Activated CD4-positive, alpha-beta T cell treated with anti-CD3 and anti-CD28 coated beads, Interleukin-2, amount 50 U/mL, for 48 hours (primary cell): ENCODE measurements at places on chromosomes 6 and 20.

GRCh38 chr6:135087403-135087802 lies 32.8 kb upstream of the HBS1L start:
- DNase-seq = peak; percentile 18

- DNase-seq = no peak
These were observed 100.5 kb upstream of the FOXC1 start for GRCh38 chr6:1509241-1509640.

- DNase-seq = no peak
These were observed 206.4 kb downstream of the TBXT start for GRCh38 chr6:165961233-165961632.

- peak; percentile 65 for DNase-seq
These were observed 131.8 kb upstream of the PROKR2 start for GRCh38 chr20:5448449-5449118.

DNA sequence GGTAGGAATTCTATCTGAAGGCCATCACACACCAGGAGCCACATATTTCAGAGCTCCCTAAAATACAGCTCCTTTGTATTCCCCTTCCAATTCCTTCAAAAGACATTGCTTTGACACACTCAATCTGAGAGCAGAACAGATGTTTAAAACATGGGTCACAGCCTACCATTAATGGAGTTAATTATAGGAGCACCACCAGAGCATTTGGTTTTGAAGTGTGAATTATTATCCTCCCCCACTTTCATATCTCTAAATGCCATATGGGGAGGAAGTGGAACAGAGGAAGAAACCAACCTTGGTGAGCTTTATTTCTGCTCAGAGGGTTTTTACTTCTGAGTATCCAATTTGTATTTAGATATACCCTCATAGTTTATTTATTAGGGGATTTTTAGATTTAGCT lies 50.7 kb upstream of the TNFRSF21 start:
- DNase-seq = no peak

DNA sequence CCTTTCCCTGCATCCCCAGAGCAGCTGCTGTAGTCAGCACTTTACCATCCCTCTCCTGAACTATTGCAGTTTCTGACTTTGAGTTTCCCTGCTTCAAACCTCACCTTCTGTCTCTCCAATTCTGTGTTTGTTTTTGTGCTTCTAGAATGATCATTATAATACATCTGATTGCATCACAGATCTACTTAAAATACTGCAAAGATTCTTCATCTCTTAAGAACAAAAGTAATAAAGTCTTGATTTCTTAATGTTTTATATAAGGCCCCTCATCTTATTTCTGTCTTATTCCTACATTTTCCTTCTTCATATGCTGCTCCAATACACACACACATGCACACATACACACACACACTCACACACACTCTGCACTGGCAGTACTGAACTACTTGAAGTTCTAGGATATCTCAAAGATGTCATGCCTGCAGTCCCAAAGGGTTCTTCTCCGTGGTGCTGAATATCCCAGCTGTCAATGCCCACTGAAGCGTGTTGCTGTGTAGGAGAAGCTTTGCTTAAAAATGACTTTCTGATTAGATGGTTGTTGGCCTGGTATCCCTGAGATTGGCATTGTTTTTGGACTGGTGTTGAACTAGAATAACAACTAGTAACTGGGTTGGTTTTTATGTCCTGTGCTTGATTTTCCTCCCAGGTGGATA lies 97.2 kb downstream of the MAP3K4 start:
- no peak for DNase-seq

- no peak for DNase-seq
These were observed 106.4 kb upstream of the ASCC3 start for GRCh38 chr6:100987556-100987955.

GRCh38 chr20:62533591-62534495 lies 58.0 kb upstream of the GATA5 start:
- DNase-seq = no peak

- DNase-seq = no peak
These were observed 4.1 kb upstream of the RAB23 start for GRCh38 chr6:57226221-57226620.

DNA sequence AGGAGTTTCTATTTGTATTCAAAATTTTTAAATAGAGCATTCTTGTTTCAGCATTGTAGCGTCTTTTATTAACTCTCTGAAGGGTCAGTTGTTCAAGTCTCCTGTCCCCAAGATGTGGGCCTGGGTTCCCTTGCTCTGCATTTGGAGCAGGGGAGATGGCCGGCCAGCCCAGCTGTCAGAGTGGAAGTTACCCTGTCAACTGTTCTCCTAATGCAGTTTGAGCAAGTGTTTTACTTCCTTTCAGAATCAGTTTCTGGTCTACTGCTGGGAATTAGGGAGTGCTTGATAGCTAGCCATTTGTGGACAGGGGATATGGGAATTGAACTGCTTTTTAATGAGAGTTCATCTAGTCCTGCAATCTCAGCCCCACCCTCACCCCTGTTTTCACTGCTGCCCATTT lies 116.6 kb downstream of the QKI start:
- DNase-seq = no peak

- no peak for DNase-seq
These were observed 309.1 kb downstream of the SOX4 start for GRCh38 chr6:21902628-21903169.

GRCh38 chr6:679282-679681 lies 13.7 kb downstream of the EXOC2 start:
- no peak for DNase-seq

DNA sequence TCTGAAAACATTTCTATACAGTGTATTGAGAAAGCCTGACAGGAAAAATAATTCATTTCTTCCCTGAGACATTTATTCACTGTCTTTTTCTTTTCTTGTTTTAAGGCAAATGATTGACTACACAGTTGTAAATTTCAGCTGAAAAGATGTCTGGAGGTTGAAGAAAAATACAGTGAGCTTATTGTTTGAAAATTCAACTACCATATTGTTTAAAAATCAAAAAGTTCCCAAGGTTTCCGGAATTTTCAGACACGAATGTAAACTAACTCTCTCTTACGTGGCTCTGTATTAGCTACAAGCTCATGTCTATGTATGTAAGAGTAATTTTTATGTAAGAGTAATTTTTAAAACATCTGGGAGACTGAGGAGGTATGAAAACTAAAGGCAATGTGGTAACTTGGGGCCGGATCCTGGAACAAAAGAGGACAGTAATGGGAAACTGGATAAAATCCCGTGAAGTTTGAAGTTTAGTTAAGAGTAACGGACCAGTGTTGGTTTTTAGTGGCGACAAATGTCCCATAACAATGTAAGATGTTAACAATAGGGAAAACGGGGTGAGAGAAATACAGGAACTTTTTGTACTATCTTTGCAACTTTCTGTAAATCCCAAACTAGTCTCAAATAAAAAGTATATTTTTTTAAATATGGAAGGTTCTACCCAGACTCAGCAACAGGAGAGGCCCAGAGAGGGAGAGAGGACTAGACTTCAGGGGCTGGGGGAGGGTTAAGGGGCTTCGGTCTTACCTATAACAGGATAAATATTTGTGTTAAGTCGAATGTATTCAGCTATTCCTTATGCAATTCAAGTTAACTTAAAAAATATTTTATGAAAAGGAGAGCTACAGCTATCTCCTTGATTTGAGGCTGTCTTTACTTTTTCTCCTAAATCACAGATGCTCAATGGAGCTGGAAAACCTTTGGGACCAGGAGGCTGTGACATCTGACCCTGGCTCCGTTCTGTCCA lies 1.3 kb downstream of the PTGIS start:
- no peak for DNase-seq

GRCh38 chr20:36377348-36378326 lies 71.5 kb downstream of the DLGAP4 start:
- no peak for DNase-seq

- DNase-seq = no peak
These were observed 26.6 kb upstream of the DAAM2 start for GRCh38 chr6:39765508-39766065.

GRCh38 chr6:108771421-108771820 lies 76.8 kb upstream of the ARMC2 start:
- DNase-seq = no peak

DNA sequence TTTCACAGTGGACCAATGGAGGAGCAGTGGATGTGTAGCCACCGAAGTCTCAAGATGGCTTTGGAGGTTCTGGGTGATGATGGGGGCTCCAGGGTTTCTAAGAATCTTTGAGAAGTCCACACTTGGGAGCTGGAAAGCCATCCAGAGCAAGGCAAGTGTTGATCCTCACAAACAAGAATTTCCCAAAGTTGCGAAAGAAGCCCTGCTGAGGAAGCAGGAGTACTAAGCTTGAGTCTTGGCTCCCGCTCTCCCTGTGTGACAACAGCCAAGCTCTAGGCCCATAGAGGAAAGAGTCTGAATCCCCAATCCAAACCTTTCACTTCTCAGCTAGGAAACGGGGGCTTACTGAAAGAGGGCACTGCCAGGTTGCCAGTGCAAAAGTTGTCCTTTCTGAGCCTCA lies 106.0 kb downstream of the EDN3 start:
- no peak for DNase-seq

- DNase-seq = no peak
These were observed 25.0 kb downstream of the DDO start for GRCh38 chr6:110390404-110390803.

DNA sequence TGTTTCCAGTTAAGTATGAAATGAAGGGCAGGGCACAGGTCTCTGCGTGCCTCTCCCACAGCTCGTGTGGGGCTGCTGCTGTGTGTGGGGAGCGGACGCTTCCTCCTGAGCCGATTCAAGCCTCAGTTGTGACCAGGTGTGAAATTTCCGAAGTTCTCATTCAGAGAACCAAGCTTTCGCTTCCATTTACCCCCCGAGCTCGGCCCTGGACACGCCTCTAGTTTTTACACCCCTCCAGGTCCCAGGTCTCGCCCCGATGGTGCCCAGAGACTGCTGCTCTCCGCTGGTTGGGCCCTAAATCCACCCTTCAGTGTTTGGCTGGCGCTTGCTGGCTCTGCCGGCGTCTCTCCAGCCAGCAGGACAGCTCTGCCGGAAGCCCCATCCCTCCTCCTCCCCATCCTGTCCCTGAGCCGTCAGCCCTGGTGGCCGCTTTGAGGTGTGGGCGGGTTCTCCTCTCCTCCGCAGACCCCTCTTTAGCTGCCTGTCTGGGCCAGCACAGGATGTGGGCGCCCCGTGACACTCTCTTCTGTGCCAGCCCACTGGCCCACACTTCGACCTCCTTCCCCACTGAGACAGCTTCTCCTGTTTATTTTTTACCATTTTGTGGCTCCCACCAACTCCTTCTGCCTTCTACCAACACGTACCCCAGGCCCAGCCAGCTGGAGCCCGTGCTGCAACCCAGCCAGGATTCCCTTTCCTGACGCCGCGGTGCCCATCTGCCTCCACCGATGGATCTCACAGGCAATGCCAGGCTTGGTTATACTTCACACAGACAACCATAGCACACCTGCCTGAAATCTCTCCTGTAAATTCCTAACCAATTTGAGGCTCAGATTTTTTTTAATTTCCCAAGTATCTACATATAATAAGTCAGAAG lies 142.8 kb downstream of the DLL1 start:
- DNase-seq = peak; percentile 56

DNA sequence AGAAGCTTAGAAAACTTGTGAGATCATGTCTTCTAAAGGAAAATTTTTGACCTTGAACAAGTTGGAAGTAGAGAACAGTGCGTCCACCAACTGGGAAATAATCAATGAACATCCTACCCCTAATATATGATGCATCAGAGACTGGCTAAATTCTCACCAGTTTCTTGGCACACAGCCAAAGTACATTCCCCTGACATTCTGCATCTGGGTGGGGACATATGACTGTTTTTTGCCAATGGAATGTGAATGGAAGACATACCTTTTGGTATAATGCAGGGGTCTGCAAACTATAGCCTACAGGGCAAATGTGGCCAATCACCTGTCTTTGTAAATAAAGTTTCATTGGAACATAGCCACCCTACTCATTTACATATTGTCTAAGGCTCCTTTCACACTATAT lies 84.7 kb downstream of the HAO1 start:
- no peak for DNase-seq

DNA sequence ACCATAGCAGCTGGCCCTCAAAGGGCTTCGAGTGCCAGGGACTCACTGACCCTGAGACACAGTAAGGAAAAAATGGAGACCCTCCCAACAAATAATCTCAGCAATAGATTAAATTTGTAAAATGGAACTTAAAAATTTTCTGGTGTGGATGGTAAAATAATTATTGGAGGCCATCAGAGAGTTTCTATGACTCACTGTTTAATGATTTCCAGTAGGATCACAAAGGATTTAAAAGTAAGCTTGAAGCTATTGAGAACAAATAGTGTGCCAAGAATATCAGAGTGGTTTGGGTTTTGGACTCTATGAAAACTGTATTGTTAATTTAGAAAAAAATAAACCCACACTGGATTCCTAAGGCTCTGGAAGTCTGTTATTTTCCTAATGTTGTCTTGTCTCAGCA lies 115.2 kb upstream of the AKIRIN2 start:
- DNase-seq = no peak

GRCh38 chr6:36829919-36830544 lies 9.2 kb downstream of the CPNE5 start:
- no peak for DNase-seq

DNA sequence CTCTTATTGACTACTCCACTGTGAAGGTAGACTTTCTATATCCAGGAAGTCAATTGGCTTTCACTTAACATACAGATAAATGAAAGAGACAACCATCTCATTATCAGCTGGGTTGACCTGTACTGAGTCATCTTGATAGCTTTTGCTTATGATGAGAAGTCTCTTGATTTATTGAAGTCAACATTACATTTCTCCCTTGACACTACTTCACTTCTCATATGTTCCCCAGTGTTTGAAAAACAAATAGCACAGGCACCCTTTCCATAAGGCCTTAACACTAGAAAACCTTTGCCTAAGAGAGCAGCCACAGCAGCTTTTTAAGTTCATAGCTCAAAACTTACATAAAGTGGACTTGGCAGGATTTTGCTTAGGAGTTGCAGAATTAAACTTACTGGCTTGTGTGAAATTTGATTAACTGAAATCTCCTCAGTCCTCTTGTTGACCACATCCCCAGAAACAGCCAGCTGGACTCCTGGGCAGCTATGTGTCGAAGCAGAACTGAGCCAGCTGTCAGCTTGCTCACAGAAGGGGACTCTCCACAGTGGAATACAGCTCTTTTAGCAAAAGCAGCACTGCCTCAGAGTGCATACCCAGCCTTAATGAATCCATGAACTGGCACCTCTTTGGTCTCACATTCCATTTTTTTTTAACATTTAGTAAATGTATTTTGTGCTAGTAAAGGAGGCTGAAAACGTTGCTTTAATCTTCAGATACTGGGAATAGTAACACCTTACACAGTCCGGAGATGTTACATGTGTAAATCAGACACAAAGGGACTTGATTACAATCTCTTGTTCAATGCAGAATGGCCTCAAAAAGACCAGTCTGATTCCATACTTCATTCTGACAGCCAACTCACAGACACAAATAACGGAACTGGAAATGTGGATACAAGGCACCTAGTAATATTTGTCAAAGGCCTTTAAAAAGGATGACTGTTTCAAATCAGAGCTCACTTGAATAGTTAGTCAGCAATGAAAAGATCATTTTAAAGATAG lies 1532.7 kb downstream of the HACE1 start:
- no peak for DNase-seq

- no peak for DNase-seq
These were observed 41.4 kb downstream of the PHACTR3 start for GRCh38 chr20:59645761-59646171.
